ENCODE measurements at places on chromosomes 4 and X.

- DNase-seq = no peak
Observed at GRCh38 chrX:57674861-57675260, 5.2 kb downstream of the NLRP2B start.

- no peak for DNase-seq
Observed at GRCh38 chr4:15689540-15689939, 7.9 kb downstream of the FAM200B start.

DNA sequence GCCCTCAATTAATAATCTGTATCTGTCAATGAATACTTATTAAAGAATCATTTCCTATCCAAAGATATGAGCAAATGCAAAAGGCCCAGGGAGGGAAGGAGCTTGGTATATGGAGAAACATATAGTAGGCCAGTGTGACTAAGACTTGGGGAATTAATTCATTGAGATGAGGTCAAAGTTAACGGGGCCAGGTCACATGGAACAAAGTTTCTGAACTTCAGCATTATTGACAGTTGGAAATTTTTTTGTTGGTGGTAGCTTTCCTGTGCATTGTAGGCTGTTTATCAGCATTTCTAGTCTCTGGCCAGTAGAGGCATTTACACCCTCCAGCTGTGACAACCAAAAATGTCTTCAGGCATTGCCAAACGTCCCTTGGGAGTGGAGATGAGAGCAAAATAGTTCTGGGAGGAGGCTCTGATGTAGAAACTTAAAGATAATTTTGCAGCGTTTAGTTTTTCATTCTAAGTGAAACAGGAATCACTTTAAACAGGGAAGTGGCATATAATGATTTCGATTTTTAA lies 202.0 kb downstream of the SLC4A4 start:
- DNase-seq = no peak

- DNase-seq = no peak
Observed at GRCh38 chrX:25544641-25545040, 528.9 kb upstream of the ARX start.

GRCh38 chr4:173181848-173182247 lies 13.2 kb downstream of the GALNT7 start:
- no peak for DNase-seq

DNA sequence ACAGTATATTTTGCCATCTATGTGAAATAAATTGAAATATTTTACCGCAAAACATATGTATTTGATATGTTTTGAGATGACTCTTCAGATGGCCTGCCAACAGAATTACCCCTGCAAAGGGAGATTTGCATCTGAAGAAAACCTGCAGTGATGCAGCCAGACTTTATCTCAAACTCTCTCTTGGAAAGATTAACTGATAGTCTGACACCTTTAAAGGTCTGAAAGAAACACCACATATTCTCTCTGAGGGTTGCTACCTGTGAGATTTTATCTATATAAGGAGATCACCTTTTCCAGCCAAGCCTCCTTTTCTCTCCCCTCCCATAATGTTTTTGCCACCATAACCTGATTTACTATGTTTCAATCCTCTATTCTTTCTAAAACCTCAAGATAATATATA lies 1106.3 kb upstream of the IGFBP7 start:
- DNase-seq = no peak

DNA sequence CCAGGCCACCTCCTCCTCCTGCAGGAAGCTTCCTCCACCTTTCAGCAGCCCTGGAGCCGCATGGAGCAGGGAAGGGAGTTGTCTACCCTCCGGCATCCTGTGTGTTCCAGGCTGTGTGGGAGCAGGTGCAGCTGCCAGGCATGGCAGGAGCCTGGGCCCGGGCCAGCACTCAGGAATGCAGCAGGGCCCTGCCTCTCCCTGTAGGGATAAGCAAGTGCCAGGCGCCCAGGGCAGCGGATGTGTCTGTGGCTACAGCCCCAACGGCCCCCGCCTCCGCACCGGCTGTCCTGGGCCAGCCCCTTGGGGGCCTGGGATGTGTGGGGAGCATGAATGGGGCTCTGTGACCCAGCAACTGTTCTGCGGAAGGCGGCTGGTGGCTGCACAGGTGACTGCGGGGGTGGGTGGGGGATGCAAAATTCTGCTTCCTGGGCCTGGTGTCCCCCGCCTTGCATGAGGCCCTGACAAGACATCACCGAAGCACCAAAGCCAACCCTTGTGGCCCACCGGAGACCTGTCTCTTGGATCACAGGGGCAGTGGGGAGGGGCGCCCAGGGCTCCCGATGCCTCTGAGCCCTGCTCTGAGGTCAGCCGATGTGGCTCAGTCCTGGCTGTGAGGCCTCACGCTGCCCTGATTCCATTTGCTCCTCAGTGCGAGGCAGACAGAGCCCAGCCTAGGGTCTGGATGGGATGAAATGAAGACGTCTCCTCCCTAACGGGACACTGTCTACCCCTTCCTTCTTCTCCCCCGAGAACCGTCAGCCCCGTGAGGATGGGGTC lies 1.4 kb upstream of the DOK7 start:
- no peak for DNase-seq

GRCh38 chr4:163343604-163344146 lies at the start of gene NPY5R:
Gene NPY5R (plus strand): TSS chr4:163343892. CDS start chr4:163350274, 6,382 bp downstream.
- DNase-seq = no peak

DNA sequence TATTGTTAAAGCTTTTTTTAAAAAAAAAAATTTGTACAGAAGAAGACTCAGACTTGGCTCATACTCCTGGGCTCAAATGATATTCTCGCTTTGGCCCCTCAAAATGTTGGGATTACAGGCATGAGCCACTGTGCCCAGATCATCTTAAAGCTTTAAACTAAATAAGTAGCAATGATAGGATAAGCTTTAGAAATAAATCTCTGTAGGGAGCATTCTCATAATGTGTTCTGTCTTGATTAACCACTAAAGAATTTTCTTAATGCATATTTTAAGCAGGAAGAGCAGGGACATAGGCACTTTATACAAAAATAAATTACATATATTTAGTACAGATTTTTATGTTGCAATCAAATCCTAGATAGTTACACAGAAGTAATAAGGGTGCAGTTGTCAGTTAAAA lies 667.2 kb downstream of the GRID2 start:
- DNase-seq = no peak

DNA sequence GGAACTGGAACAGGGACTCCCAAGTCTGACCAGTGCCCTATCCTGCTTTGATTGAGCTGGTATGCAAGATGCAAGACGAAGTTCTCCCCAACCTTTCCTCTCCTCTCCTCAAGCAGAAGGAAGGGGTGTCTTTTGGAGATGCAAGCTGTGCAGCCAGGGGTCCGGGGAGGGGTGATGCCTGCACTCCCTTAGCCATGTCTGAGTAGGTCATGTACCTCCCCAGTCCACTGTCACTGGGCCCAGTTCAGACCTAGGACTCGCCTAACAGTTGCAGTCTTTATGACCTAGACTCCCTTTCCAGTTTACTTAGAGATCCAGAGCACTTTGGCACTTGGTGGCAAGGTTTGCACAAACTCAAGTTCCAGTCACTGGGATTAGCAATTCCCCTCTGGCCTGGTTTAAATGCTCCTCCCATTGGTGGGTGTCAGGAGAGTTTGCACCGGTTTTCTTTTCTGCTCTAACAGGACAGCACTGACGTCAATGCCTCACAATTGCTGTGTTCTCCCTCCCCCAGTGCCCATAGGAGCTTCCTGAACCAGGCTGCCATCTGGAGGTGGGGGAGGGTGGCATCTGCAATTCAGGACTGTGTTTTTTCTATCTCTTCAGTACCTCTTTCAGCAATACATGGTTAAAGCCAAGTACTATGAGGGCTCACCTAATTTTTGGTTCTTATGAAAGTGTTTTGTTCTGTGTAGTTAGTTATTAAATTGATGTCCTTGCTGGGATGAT lies 782.2 kb downstream of the ARAP2 start:
- no peak for DNase-seq

DNA sequence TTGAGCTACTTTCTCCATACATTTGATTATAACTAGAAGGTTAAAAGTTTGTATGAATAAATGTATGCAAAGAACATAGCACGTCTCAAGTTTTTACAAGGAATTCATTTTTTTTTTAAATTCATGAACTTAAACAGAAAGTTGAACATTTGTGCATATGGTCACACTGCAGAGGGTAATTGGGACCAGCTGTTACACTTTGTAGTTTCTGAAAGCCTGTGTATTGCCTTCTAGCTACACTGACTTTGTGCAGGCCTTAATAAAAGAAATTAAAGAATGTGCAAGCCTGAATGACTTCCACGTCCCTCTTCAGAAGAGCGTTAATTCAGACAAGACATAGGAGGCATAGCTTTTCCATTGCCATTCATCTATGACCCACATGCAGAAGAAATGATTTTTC lies 153.1 kb upstream of the PCDH18 start:
- DNase-seq = no peak

GRCh38 chr4:121654738-121655137 lies 42.0 kb downstream of the ANXA5 start:
- DNase-seq = no peak

- no peak for DNase-seq
Observed at GRCh38 chr4:146407257-146407656, 114.5 kb downstream of the SLC10A7 start.

DNA sequence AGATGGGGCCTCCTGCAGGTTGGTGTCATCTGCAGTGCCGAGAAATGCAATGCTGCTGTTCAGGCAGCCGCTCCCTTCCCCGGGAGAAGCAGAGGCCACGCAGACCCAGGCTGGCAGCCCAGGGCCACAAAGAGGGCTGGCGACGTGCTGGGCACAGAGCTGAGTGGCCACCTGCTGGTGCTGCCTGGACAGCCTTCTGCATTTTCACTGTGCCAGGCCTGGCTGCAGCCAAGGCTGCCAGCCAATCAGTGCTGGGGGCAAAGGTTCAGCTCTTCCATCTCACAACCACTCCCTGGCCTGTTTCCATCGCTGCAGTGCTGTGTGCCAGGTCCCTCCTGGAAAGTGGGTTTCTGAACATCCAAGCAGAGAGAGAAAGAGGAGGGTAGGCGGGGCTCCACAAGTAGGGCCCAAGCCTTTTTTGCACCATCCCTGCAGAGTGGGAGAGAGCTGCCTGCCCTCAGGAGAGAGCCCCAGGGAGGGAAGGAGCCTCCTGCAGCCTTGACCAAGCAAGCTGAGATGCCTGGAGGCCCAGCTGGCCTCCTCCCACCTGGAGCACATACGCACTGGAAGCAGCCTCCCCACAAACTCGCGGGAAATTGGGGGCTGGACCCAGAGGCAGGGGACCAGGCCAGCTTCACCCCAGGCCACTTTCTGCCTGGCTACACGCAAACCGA lies 20.1 kb downstream of the ADRA2C start:
- DNase-seq = no peak

GRCh38 chr4:143406523-143406922 lies 69.8 kb downstream of the GAB1 start:
- DNase-seq = no peak
